ENCODE measurements at places on chromosomes 7 and 10. TPM values are rescaled to one million over a fixed set of nuclear protein-coding genes. Genes with fewer than 3 reads are reported as not detected.

GRCh38 chr10:125034675-125035074 is 92.8 kb downstream of the ZRANB1 start:
- no peak overlapping the region for H3K4me3 ChIP-seq
- peaks cover 27% of the 10 kb centered on the region for H3K36me3 ChIP-seq
- no peak overlapping the region for H3K27ac ChIP-seq

The GIMAP4 gene
- total RNA-seq: 32.5 TPM

DNA sequence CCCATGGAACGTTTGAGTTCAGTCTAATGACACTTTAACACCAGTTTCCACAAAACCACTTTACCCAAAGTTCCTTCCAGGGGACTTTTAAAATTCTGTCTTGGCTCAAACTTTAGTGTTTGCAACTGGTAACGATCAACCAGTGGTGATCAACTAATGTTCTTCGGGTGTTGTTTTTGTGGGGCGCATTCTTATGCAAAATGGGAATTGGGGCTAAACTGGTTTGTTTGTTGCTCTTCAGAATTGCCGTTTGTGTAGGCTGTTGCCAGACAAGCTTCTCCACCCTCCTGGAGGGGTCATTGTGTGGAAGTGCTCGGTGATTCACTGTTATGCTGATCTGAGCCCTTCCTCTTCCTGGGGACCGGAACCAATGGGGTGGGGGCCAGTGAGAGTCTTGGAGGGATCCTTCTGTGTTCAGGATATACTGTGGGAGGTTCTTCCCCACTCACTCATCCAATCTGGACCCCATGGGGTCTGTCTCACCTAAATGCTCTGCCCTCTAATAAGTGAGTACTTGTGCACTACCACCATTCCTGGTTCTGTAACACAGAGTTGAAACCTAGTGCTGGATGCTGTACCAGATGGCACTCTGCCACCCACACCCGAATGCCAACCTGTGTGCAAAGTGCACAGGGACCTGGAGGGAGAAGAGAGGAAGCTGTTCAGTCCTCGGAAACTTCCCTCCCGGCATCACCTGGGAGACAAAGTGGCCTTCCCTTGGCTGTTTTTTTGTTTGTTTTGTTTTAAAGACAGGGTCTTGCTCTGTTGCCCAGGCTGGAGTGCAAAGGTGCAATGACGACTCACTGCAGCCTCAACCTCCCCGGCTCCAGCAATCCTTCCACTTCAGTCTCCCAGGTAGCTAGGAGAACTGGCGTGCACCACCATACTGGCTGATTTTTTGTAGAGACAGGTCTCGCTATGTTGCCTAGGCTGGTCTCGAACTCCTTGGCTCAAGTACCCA is 2.1 kb downstream of the NFE2L3 start:
- H3K27ac ChIP-seq: no peak overlapping the region
- peaks cover 13% of the 10 kb centered on the region for H3K4me1 ChIP-seq
- peak; percentile 21 for DNase-seq

GRCh38 chr7:2405201-2405600 is 1.8 kb downstream of the CHST12 start:
- H3K4me3 ChIP-seq: peak overlapping the region; percentile 98
- H3K27me3 ChIP-seq: no peaks in the 10 kb centered on the region
- H3K36me3 ChIP-seq: no peaks in the 10 kb centered on the region
- H3K27ac ChIP-seq: no peak overlapping the region
- H3K4me1 ChIP-seq: peaks cover 83% of the 10 kb centered on the region

GRCh38 chr10:76009531-76009930 is 578.1 kb downstream of the LRMDA start:
- no peaks in the 10 kb centered on the region for H3K4me1 ChIP-seq
- no peak overlapping the region for H3K27ac ChIP-seq
- no peak overlapping the region for H3K4me3 ChIP-seq
- H3K27me3 ChIP-seq: no peaks in the 10 kb centered on the region
- no peak for DNase-seq
- no peaks in the 10 kb centered on the region for H3K36me3 ChIP-seq

The NEURL1 gene
- not detected for total RNA-seq

The CFAP70 gene
- 1.1 TPM for total RNA-seq

GRCh38 chr7:134640842-134641715 is 5.6 kb upstream of the BPGM start:
- H3K4me3 ChIP-seq: no peak overlapping the region
- H3K27me3 ChIP-seq: no peaks in the 10 kb centered on the region
- DNase-seq: no peak
- no peak overlapping the region for H3K27ac ChIP-seq

DNA sequence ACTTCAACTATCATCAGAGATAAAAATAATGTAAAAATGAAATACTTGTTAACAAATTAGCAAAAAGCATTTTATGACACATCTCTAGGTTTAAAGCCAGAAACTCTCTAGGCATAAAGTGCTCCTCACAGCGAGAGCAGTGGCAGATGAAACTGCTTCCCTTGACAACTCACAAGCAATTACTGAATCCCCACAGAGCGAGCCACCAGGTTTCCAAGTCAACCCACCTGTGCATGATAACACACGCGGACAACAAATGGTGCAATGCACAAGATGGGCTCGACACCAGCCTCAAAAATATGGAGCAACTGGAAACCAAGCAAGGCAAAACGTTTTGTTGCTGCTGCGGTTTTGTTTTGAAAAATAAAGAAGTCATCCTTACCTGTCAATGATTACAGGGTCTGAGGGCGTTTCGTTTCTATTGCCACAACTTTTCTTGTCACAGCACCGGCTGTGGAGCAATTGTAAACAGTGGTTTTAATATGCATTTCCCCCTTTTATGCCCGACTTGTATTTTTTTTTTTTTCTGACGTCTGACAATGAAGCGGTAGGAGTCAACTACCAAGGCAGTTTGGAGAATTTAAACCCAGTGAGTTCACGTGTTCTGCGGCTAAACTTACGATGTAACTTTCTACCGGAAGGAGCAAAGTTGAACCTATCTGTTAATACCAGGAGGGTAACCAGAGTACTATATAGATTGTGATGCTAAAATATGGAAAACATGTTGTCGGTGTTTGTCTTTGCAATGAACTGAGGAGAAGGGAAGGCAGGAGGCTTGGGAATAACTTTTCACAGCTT is 7.0 kb downstream of the EBF3 start:
- H3K4me3 ChIP-seq: peak overlapping the region; percentile 58
- H3K4me1 ChIP-seq: peaks cover 3% of the 10 kb centered on the region
- peak overlapping the region; percentile 93 for H3K27ac ChIP-seq
- H3K36me3 ChIP-seq: no peaks in the 10 kb centered on the region
- peaks cover 27% of the 10 kb centered on the region for H3K27me3 ChIP-seq

- H3K36me3 ChIP-seq: no peaks in the 10 kb centered on the region
- peak overlapping the region; percentile 75 for H3K27ac ChIP-seq
- no peak overlapping the region for H3K4me3 ChIP-seq
- DNase-seq: no peak
- H3K27me3 ChIP-seq: no peaks in the 10 kb centered on the region
- H3K4me1 ChIP-seq: peaks cover 14% of the 10 kb centered on the region
Measured at GRCh38 chr10:13853854-13854253, 267.1 kb downstream of the PRPF18 start.

GRCh38 chr10:34918776-34919315 is 103.8 kb upstream of the PARD3 start:
- DNase-seq: no peak
- no peak overlapping the region for H3K4me3 ChIP-seq
- no peaks in the 10 kb centered on the region for H3K4me1 ChIP-seq
- H3K27ac ChIP-seq: no peak overlapping the region
- H3K36me3 ChIP-seq: no peaks in the 10 kb centered on the region
- H3K27me3 ChIP-seq: no peaks in the 10 kb centered on the region

DNA sequence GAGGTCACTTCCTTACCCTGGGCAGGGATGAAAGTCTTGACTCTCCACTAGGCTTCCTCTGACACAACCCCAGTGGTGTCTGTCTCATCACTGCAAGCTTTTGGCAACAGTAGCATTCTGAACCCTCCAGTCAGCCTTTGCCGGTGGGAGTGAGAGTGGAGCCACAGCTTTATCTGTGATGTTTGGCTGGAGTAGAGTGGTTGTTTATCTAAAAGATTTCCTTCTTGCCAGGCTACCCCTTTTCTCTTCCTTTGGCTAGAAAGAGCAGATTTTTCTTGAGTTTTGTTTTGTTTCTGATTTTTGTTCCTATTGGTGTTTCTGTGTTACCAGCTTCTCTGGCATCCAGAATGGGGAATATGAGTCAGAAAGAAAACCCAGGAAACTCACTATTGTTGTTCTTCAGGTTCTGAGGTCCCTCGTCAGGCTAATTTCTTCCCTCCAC is 98.9 kb upstream of the KIF5B start:
- no peak overlapping the region for H3K27ac ChIP-seq
- no peaks in the 10 kb centered on the region for H3K4me1 ChIP-seq
- no peaks in the 10 kb centered on the region for H3K36me3 ChIP-seq
- DNase-seq: no peak
- H3K4me3 ChIP-seq: no peak overlapping the region
- H3K27me3 ChIP-seq: no peaks in the 10 kb centered on the region

- no peaks in the 10 kb centered on the region for H3K27me3 ChIP-seq
- no peak overlapping the region for H3K27ac ChIP-seq
- no peak overlapping the region for H3K4me3 ChIP-seq
- H3K36me3 ChIP-seq: peaks cover 35% of the 10 kb centered on the region
- no peak for DNase-seq
- H3K4me1 ChIP-seq: peaks cover 14% of the 10 kb centered on the region
Measured at GRCh38 chr7:130139193-130139960, 65.8 kb downstream of the TMEM209 start.

DNA sequence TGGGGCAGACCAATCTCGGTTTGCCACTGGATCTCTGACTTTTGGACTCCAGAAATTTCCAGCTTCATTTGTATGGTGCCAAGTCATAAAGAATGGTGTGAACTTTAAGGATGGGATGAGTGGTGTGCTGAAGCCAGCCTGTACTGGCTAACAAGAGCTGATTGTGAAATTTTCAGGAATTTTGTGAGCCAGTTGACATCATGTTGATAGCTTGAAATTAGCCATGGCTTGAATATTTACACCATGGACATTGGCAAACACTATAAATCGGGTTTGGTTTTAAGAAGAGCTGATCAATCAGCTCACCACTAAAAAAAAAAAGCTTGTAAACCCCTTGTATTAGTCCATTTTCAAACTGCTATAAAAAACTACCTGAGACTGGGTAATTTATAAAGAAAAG is 14.1 kb upstream of the MYH16 start:
- no peaks in the 10 kb centered on the region for H3K4me1 ChIP-seq
- no peaks in the 10 kb centered on the region for H3K36me3 ChIP-seq
- no peak for DNase-seq
- H3K4me3 ChIP-seq: no peak overlapping the region
- no peaks in the 10 kb centered on the region for H3K27me3 ChIP-seq

GRCh38 chr10:119233821-119234220 is 26.4 kb downstream of the GRK5 start:
- no peak for DNase-seq
- no peaks in the 10 kb centered on the region for H3K36me3 ChIP-seq

The GIMAP7 gene
- 32.9 TPM for total RNA-seq

DNA sequence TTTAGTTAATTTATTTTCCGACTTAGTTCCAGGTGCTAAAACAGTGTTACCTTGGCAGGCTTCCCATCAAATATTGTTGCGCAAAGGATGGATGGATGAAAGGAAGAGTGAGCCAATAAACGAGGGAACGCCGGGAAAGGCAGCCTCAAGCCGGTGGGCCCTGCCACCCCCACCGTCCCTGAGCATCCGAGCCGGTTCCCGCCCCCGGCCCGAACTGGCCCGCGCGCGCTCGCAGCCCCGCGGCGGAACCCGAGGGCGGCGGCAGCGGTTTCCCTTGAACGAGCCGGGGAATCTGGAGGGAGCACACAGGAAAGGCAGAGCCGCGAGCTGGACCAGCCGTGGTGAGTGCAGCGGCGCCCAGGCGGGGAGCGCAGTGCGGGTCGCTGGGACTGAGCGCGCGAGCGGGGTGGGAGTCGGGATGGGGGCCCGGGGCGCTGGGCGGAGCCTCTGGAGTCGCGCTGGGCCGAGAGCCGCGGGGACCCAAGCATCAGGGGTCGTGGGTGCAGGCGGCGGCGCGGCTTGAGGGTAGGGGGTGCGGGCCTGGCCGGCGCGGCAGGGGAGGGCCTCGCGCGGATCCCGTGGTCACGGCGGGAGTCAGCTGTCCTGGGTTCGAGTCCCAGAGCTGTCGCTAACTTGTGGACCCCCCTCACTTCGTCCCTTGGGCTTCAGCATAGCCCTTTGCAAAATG is at the start of gene AGK:
Gene AGK (plus strand): TSS at position 317 of the 688 bp plus-strand sequence. CDS start 4,057 bp downstream, outside the sequence.
- no peaks in the 10 kb centered on the region for H3K36me3 ChIP-seq
- peak; percentile 78 for DNase-seq
- no peaks in the 10 kb centered on the region for H3K27me3 ChIP-seq
- peaks cover 7% of the 10 kb centered on the region for H3K4me1 ChIP-seq

DNA sequence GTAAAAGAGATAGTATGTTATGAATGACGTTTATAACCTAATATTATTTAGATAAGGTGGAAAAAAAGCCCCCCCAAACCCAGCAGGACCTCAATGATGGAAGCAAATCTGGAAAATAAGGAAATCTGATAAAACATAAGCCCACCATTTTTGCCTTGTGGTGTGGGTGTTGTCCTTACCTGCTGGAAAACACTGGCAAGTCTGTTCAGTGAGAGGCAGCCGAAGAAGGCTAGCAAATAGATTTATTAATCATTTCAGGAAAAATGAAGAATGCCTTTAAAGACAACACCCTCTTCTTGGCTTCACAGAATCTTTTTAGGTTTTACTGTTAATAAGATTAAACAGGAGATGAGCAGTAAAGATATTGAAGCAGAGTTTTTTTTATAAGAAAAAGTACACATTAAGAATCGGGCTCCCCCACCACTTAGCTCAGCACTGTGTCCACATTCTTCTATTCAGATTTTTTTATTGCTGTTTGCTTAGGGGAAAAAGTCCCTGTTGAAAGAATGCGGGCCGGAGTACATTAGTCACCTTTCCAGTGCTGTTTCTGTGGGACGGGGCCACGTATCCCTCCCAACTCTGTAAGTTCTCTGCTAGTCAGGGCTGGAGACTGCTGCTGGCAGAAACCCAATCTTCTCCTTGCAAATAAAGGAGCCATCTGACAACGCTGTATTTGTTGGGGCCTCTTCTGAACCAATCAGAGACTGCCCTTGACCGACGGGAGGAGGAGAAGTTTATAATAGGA is 104.1 kb downstream of the EVX1 start:
- H3K4me1 ChIP-seq: no peaks in the 10 kb centered on the region
- H3K36me3 ChIP-seq: no peaks in the 10 kb centered on the region
- DNase-seq: peak; percentile 7
- no peak overlapping the region for H3K4me3 ChIP-seq
- H3K27me3 ChIP-seq: peaks cover 30% of the 10 kb centered on the region

- no peaks in the 10 kb centered on the region for H3K27me3 ChIP-seq
- no peak overlapping the region for H3K27ac ChIP-seq
- H3K36me3 ChIP-seq: no peaks in the 10 kb centered on the region
- no peak for DNase-seq
- no peaks in the 10 kb centered on the region for H3K4me1 ChIP-seq
Measured at GRCh38 chr7:82393076-82393839, 50.3 kb downstream of the CACNA2D1 start.

- H3K4me3 ChIP-seq: no peak overlapping the region
- no peaks in the 10 kb centered on the region for H3K4me1 ChIP-seq
- H3K27me3 ChIP-seq: no peaks in the 10 kb centered on the region
- DNase-seq: no peak
- H3K27ac ChIP-seq: no peak overlapping the region
Measured at GRCh38 chr7:95056901-95057300, 149.5 kb downstream of the PPP1R9A start.

The FAM237B gene
- not detected for total RNA-seq

- H3K27ac ChIP-seq: no peak overlapping the region
- H3K4me3 ChIP-seq: no peak overlapping the region
- no peak for DNase-seq
Measured at GRCh38 chr10:102732661-102733060, 11.1 kb upstream of the WBP1L start.

All from heart right ventricle (tissue), 16 donors.